ENCODE measurements at places on chromosomes 12 and 14. TPM values are rescaled to one million over a fixed set of nuclear protein-coding genes. Genes with fewer than 3 reads are reported as not detected.

- DNase-seq: no peak
Observed at GRCh38 chr14:67875175-67876006, 55.8 kb downstream of the RAD51B start.

GRCh38 chr12:45879363-45879895 lies 110.9 kb downstream of the SCAF11 start:
- DNase-seq: no peak

DNA sequence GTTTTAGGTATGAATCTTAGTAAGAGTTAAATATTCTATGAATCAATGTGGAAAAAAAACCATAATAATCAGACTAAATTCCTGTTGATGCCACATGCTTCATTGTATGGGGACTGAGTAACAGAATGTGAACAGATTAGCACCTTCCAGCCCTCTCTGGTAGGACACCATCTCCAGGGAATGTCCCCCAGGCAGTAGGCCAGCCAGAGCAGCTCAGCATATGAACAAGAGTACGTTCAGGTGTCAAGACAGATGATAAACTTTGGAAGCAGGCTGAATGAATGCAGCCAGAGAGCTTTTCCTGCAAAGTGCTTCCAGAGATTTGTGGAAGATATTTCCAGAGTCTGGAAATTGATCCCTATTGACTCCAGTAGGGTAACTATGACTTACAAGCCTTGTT lies 204.4 kb downstream of the RPS29 start:
- DNase-seq: no peak

GRCh38 chr14:95519699-95520098 lies 3.2 kb upstream of the SYNE3 start:
- no peak for DNase-seq

DNA sequence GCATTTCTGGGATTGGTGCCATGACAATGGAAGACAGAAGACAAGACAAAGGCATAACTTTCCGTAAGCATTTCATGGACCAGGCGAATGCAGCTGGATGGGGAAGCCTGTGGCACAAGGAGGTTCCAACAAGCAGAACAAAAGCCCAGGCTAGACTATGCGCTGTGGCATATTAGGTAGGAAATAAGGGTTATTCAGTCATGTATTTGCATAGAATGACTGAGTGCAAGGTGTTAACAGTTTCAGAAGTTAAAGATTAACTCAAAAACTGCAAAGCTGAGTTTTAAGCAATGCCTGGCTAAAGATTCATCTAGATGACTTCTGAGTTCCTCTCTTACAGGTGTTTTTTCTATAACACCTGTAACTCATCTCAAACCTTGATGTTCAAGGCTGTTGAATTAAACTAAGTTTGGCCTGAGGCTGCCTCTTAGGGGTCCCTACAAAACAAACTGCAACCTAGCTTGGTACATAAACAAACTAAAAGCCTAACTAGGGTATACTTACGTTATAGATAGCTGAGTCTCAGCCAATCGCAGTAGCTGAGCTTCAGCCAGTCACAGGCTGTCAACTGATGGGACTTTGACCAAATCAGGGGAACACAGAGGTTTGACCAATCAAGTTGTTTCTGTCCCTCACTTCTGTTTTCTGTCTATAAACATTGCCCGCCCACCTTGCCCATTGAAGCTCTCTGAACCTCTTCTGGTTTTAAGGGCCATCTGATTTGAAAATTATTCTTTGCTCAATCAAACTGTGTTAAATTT lies 52.2 kb upstream of the PLBD1 start:
- DNase-seq: no peak

DNA sequence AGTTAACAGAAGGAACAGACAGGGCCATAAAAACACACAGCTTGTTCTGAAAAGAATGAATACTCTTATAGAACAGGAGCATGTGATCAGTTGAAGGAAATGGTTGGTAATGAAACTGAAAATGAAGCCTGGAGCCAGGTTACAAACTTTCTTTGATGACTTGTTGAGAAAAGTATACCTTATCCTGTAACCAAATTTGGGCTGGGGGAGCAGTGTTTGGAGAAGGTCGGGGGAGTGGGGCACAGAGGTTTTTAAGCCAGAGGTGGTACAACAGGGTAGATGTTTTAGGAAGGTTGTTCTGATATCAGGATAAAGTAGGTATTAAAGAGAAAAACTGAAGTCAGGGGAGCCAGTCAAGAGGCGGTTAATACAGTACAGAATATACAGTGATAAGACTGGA lies 8.2 kb downstream of the GOLT1B start:
- no peak for DNase-seq

DNA sequence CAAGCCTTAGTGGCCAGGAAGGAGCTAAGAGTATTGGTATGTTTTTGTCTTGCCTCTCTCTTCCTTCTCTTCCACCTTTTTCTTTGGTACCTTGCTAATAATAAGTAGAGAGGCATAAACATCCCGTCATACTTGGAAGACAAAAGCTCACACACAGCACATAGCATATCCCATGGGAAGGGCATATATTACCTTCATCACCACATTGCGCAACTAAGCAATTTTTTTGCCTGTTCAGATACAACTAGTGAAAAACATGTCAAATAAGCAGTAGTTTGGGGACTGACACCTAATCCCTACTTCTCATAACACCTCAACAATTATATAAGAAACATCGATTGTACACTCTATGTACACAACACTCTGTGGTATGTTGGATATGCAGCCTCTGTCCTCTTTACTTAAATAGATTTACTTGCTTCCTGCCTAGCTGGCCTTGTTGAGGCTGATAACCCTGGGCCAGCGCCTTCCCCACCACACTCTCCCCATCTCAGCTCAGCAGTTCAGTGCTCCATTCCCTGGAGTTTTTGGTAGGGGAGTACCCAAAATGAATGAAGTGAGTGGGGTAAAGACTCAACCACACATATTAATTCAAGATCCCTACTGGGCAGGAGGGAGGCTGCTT lies 35.4 kb downstream of the MBIP start:
- no peak for DNase-seq

- no peak for DNase-seq
Observed at GRCh38 chr14:69811868-69812252, 14.8 kb upstream of the SLC10A1 start.

- DNase-seq: no peak
Observed at GRCh38 chr12:130192642-130193345, 30.5 kb downstream of the FZD10 start.

- no peak for DNase-seq
Observed at GRCh38 chr14:32022525-32022924, 54.6 kb upstream of the ARHGAP5 start.

DNA sequence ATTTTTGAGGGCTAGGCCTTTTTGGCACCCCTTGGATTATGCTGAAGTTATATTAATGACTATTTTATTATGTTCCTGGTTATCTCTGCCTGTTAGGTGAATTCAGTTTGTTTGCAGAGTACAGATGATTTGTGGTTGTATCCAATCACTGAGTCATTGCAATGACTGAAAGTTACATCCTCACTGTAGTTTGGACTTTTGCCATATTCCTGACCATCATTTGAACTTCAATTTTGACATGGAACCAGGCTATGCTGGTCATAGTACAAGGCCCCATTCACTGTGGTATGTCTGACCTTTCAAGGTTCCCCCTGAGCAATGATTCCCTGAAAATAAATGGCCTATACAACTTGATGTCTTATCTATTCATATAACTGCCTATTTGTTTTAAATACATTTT lies 621.0 kb downstream of the CCER1 start:
- DNase-seq: no peak

DNA sequence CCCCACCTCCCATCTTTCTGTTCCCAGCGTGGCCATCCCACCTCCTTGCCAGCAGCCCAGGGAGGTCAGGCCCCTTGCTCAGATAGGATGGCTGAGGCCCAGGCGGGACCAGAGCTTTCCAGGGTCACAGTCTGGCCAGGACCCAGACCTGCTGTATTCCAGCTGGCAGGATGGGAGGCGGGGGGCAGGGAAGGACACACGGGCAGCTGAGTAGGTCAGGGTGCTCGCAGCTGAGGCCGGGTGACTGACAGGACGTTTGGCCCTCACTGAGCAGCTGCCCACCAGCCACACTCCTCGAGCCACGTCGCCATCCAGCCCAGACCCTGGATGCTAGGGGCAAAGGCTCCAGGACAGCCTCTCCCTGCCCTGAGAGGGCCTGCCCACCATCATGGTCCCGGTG lies 4.0 kb downstream of the NUDT14 start:
- DNase-seq: no peak

DNA sequence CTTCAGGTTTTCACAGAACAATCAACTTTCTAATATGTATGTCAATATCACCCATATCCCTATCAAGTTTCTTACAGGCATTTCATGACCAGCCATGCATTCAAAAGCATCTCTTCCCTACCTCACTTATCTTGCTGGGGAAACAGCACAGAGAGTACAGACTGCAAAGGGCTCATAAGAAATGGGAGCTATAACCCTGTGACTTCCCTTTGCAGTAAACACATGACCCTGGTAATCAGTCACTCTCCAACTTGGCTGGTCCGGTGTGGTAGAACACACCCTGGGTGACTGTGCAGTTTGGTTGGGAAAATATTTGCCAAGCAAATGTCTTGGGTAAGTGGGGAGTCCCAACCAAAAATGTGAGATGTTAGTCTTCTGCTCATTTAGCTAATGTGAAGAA lies 49.4 kb upstream of the TMCC3 start:
- no peak for DNase-seq

GRCh38 chr12:72453066-72453465 lies 180.9 kb downstream of the TRHDE start:
- no peak for DNase-seq

DNA sequence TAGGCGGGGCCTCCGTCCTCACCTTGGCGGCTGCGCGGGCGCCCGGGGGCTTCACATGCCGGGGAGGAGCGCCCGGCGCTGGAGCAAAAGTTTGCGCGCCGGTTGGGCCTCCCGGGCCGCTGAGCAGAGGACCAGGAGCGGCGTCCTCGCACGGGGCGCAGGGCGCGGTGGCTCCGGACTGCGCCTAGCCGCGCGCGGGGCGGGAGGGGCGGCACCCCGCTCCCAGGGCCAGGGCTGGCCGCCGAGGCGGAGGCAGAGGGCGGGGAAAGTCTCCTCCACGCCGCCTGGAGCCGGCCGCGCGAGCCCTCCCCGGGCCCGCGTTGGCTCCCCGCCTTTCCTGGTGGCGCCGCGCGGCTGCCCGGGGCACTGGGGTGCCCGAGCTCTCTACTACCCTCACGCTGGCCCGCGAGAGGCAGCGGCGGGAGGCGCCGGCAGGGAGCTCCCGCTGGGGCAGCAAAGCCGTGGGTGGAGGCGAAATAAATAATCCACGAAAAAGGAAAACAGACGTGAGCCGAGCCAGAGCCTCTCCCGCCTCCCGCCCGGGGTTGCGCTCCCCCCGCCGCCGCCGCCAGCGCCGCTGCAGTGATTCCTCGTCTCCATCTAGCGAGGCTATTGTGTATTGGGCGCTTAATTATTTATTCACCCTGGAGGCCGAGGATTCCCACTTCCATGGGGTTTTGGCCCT lies 400 bp upstream of the PRIMA1 start:
- peak; percentile 83 for DNase-seq

GRCh38 chr12:124790650-124791400 lies 72.8 kb downstream of the SCARB1 start:
- DNase-seq: no peak

GRCh38 chr12:40208707-40209446 lies 15.9 kb upstream of the LRRK2 start:
- no peak for DNase-seq

DNA sequence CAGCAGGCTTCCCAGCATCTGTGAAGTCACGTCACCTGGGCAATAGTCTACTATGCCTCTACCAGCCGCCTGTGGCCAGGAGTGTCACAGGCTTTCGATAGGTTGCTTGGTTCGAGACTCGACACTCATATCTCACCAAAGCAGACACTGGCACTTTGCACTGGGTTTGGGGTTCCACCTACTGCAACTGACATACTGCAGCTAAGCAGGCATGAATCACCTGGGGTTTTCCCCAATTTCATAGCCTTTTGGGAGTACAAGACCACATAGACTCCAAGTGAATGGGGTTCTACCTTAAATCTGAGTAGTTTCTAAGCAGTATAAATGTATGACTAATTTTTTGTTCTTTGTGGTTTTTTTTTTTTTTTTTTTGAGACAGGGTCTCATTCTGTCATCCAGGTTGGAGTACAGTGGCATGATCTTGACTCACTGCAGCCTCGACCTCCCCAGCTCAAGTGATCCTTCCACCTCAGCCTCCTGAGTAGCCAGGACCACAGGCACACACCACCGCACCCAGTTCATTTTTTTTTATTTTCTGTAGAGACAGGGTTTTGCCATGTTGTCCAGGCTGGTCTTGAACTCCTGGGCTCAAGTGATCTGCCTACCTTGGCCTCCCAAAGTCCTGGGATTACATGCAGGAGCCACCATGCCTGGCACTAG lies 32.1 kb downstream of the DMAC2L start:
- DNase-seq: no peak

DNA sequence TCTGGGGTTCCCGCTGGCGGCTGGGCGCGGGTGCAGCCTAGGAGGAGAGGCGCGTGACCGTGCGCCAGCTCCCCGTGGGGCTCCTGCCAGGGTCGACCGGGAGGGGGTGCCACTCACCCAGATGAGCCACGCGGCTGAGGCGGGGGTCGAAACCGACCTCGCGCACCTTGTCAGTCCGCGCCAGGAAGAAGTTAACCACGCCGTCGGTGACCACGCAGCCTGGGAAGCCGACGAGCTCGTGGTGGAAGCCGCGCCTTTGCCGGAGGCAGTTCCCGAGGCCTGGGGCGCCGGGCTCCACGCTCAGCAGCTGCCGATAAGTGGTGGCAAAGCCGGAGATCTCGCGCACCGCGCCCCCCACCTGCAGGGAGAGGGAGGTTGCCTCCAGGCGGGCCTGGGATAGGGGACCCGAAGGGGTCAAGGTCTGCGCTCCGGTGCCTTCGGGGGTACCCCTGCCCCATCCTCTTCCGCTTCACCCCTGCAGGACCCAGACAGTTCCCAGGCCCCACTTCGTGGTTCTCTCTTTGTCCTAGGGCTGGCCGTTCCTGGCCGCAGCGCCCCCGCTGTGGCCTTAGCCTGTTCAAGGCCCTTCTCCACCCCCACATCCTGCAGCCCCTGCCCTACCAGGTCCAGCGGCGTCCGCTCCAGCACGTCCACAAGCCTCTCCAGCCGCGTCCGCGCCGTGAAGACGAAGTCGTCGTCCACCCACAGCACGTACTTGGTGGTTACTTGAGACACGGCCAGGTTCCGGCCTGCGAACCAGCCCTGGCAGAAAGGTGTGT lies 5.3 kb downstream of the B4GALNT1 start:
- no peak for DNase-seq

Gene RASSF9
- 0.41 TPM for total RNA-seq

Gene CD163
- 1.6 TPM for total RNA-seq

Gene OR6C70
- total RNA-seq: not detected

Gene UBE2N
- total RNA-seq: 218 TPM

Gene NID2
- total RNA-seq: 8.2 TPM

Gene RAP1B
- total RNA-seq: 66.4 TPM

Gene RPGRIP1
- total RNA-seq: not detected

Gene FKBP3
- 122 TPM for total RNA-seq

Gene PLCZ1
- not detected for total RNA-seq

Gene LTB4R
- 1.2 TPM for total RNA-seq

Gene DAO
- total RNA-seq: not detected

Gene PPP1R36
- 0.82 TPM for total RNA-seq
